ENCODE measurements at places on chromosomes 1 and 21.

DNA sequence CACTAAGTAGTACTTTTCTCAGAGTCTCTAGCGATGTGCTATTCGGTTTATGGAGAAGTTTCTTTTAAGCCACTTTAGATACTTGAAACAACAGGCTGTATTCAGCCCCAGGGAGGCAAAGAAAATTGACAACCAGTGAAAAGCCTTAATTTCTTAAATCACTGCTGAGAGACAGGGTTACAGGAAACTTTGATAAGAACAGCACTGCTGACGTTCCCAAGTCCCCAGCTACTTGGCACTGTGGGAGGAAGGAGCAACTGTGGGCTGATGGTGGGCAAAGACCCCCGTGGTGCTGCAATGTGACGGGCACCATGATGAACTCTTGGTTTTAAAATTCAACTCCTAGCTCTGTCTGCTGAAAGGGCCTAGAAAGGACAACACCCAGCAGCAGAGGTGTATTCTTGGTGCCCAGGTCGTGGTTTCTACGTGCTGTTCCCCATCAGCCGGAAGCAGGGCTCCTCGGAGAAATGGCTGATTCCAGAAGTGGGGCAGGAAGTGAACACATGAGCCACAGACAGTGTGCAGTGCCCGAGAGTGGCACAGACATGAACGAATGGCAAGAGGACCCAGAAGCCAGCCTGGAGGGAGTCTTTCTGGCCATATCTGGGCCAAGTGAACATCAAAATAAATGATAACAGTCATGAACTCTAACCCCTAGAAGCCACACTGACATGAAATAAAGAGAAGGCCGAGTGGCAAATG is 5.3 kb downstream of the PTTG1IP start:
- DNase-seq = no peak

- no peak for DNase-seq
These were observed 87.8 kb upstream of the USP24 start for GRCh38 chr1:55302972-55303371.

DNA sequence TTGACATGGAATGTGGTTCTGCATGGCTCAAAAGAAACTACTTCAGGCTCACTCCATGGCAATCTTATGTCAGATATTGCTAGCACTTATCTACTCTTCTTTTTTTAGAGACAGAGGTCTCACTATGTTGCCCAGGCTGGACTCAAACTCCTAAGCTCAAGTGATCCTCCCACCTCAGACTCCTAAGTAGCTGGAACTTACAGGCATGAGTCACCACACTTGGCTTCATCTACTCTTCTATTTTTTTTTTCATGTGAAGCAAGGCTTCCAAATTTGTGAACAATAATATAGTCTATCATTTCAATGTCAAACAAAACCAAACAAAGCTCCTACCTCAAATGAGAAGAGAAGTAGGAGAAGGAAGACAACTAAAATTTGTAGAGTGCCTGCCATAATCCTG is 7.5 kb upstream of the PSEN2 start:
- peak; percentile 61 for DNase-seq

- no peak for DNase-seq
These were observed 4.8 kb downstream of the RIPK4 start for GRCh38 chr21:41761934-41762635.

- DNase-seq = peak; percentile 26
These were observed 52.7 kb downstream of the RPS6KA1 start for GRCh38 chr1:26582053-26582835.

GRCh38 chr1:1129381-1129821 is 13.5 kb upstream of the C1orf159 start:
- no peak for DNase-seq

- no peak for DNase-seq
These were observed at the start of gene C2CD4D for GRCh38 chr1:151839457-151840403. C2CD4D (minus strand) TSS chr1:151839820; CDS start chr1:151838989, 831 bp downstream.

DNA sequence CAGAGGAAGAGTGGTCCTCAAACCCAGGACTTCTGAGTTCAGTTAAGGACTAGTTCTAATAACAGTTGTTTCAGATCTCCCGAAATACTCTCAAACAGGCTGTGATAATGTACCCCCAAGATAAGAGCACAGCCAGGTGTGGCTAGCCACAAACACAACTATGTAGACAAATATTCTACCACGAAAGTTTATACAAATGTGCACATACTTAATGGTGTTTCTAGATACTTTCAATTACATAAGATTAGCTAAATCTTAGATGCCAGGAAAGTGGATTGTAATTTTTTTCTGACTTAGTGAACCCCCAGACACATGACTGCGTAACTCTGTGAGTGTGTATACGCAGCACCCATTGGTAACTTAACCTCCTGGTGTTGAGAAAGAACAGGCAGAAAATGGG is 270.0 kb downstream of the USP25 start:
- no peak for DNase-seq

GRCh38 chr1:161073474-161074121 is 3.9 kb upstream of the ARHGAP30 start:
- no peak for DNase-seq

DNA sequence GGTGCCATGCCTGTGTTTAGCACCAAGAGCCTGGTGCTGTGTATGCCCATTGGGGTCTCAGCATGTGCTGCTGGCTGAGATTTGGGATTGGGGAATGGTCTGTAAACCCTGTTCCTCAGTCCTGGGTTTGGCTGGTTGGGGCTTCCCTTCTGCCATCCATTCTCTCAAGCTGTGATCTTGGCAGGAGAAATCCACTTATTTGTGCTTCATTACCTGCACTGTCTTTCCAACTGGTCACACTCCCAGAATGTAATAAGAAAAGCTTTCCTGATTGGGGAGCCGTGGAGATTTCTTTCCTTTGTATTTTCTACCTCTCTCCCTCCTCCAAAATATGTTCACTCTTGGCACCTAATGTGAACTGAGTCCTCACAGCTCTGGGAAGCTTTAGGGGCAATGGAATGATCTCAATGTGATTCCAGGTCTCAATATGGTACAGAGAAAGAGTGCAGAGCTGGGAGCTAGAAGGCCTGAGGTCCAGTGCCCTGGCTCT is 23.0 kb upstream of the KCNA10 start:
- DNase-seq = no peak

DNA sequence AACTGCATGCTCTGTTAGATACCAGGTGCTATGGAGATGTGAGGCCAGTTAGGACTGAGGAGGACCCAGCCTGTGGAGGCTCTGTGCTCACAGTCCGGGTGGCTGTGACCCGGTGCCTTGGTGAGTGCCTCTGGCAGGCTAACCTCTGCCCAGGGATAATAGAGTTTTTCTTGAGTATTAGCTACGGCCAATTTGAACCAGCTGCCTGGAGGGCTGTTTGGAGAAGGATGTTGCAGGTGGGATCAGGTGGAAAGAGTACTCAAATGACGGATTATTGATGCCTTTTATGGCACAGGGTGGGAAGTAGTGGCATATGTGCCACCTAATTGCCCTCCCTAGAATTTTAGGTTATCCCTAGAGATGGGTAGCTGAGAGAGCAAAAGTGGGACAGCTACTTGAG is 182.7 kb downstream of the GRIK3 start:
- DNase-seq = no peak
